Stimulated activated CD4-positive, alpha-beta T cell treated with anti-CD3 and anti-CD28 coated beads, Interleukin-2, amount 100 ng/mL, for 24 hours (primary cell): ENCODE measurements at places on chromosomes 6 and 20.

GRCh38 chr6:114346451-114346850 lies 3.6 kb upstream of the HS3ST5 start:
- no peak for DNase-seq

DNA sequence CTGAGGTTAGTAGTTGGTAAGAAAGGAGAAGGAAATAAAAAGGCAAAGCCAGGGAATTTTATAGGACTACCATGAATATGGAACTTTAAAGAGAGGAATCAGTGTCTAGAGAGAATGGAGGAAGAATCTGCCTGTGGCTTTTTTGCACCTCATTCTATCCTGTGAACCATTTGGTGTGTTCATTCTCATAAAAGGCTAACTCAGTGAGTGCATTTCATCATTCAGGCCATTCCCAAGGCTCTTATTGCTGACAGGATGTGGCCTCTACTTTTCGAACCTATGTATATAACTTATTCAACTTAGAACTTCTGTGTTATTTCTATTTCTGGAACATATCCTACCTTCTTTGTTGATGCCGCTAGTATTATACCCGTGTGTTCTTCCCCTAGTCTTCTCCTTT lies 27.1 kb downstream of the HSF2 start:
- DNase-seq: no peak

DNA sequence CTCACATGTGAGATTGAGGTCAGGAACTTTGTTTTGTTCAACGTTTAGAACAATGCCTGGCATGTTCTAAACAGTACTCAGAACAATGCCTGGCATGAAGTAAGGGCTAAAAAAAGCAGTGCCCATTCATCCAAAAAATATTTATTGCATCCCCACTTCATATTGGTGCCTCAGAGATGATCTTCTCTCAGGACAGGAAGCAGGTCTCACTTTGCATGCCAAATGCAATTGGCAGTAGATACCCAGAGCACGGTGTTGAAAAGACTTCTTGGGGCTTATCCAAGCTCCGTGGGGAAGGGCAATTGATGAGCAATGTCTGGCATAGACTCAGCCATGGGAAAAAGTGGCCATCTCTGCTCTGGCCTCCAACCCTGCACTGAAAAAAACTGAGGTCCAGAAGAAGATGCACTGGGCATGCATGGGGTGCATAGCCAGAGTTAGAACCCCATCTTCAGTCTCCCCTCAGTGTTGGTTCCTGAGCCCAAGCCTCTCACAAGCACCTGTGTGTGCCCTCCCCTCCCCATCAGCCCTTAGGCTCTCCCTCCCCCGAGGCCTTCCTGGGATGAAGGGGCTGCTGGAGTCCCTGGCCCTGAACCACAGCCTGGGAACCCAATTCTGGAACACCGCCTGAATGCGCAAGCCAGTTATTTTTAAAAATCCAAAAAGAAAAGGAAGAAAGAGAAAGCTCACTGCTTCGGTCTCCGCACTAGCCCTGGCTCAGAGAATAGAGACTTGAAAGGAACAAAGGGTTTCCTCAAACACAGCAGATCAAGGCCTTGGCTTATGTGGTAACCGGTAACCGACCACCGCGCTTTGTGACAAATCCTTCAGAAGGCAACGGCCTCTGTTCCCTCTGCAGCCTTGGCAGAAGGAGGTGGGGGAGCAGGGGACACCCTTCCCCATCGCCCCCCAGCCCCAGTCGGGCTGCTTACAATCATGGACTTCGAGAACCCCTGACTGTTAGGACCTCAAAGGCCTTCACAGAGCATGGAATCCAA lies 78.5 kb upstream of the SIRPA start:
- no peak for DNase-seq

GRCh38 chr6:163198396-163198795 lies 216.1 kb upstream of the QKI start:
- no peak for DNase-seq

GRCh38 chr6:142841915-142842314 lies 103.1 kb downstream of the HIVEP2 start:
- DNase-seq: no peak

GRCh38 chr20:45968801-45969711 lies 2.9 kb downstream of the ZNF335 start:
- no peak for DNase-seq

- DNase-seq: no peak
These were observed 81.6 kb downstream of the OLIG3 start for GRCh38 chr6:137412562-137412961.

GRCh38 chr6:21593412-21593926 lies at the start of gene SOX4:
Gene SOX4 (plus strand): TSS chr6:21593751. CDS start chr6:21594535, 784 bp downstream.
- DNase-seq: peak; percentile 57
